ENCODE measurements at places on chromosomes 4 and X.
A peak's percentile ranks its signal among the peaks of the same experiment; 100 is the strongest.

DNA sequence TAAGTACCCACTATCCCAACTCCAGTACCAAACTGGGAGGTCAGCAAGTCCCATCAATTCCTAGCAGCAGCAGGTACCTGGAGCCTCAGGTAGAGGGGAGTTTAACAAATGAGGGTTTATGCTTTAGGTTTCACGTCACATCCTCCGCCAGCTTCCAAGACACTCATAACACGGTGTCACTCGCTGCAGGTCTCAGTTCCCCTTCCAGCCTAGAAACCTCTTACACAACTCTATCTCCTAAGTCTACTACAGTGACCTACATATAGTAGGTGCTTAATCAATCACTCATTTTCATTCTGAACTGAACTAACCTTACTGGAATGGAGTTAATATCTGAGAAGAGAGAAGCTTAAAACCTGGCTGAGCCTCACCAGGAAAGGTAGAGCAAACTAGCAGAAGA, 96.0 kb downstream of the EFHC2 start:
- DNase-seq, result no peak

DNA sequence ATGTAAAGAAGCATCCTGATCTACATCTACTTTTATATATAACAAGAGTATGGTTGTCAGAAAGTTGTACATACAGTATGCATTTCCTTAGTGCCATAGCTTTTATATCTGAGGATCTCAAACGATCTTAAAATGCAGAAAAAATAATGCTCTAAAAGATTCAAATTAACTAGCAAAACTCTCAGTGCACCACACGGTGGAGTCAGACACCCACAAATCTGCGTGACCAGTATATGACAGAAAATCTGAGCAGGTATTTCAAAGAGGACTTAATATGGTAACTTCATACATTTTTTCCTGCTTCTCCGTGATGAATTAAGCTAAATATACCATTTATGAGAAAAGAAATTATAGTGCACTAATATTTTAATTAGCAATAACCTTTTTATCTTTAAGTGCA, 803.0 kb downstream of the DMD start:
- no peak for DNase-seq

GRCh38 chr4:34566091-34566490, 1678.2 kb downstream of the ARAP2 start:
- DNase-seq, result no peak

GRCh38 chr4:27861802-27862201, 1001.2 kb downstream of the STIM2 start:
- DNase-seq, result no peak

GRCh38 chr4:146381263-146381872, 140.4 kb downstream of the SLC10A7 start:
- DNase-seq, result no peak

- DNase-seq, result peak; percentile 81
Observed at GRCh38 chr4:87006676-87007527, 72.1 kb downstream of the AFF1 start.

GRCh38 chr4:181364504-181364903, 878.7 kb upstream of the TENM3 start:
- no peak for DNase-seq

Measured in stimulated activated CD8-positive, alpha-beta memory T cell treated with anti-CD3 and anti-CD28 coated beads, Interleukin-7, amount 100 ng/mL, for 1 hour (primary cell).